Nephron progenitor cell (in vitro differentiated cells): ENCODE measurements at places on chromosomes 7 and 10.

GRCh38 chr7:139576179-139576973 is 52.9 kb downstream of the CLEC2L start:
- DNase-seq = no peak

- DNase-seq = no peak
Measured at GRCh38 chr10:72335394-72336258, 19.1 kb downstream of the DNAJB12 start.

- DNase-seq = no peak
Measured at GRCh38 chr10:131534836-131535235, 223.3 kb upstream of the TCERG1L start.

- no peak for DNase-seq
Measured at GRCh38 chr7:155161690-155162089, 91.6 kb downstream of the HTR5A start.

- no peak for DNase-seq
Measured at GRCh38 chr10:58582045-58582444, 69.4 kb downstream of the BICC1 start.

GRCh38 chr10:25678220-25678619 is 255.8 kb upstream of the MYO3A start:
- DNase-seq = no peak

DNA sequence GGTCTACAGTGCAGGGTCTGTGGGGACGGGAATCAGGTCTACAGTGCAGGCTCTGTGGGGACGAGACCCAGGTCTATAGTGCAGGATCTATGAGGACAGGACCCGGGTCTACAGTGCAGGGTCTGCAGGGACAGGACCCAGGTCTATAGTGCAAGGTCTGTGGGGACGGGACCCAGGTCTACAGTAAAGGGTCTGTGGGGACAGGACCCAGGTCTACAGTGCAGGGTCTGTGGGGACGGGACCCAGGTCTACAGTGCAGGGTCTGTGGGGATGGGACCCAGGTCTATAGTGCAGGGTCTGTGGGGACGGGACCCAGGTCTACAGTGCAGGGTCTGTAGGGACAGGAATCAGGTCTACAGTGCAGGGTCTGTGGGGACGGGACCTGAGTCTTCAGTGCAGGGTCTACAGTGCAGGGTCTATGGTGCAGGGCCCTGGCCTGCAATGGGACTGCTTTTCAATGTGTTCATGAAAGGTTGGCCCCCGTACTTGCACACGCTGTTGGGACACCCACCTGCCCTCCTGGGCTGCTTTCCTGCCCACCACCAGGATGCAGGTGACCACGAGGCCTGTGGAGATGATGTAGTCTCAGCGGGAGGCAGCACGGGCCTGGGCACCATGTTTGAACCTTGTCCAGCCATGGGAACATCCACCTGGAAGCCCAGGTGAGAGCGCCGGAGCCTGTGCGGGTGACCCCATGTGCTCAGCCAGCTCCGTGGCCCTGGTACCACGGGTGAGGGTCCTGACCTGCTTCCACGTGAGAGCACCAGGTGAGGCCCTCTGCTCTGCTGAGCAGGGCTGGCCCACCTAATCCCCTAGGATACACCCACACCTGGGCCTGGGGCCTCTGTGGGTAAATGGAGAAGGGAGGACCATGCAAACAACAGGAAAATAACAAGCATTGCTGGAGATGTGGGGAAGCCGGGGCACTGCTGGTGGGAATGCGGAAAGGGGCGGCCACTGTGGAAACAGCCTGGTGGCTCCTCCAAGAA is 91.4 kb upstream of the DIP2C start:
- no peak for DNase-seq

GRCh38 chr10:121183707-121184106 is 332.5 kb downstream of the WDR11 start:
- no peak for DNase-seq

DNA sequence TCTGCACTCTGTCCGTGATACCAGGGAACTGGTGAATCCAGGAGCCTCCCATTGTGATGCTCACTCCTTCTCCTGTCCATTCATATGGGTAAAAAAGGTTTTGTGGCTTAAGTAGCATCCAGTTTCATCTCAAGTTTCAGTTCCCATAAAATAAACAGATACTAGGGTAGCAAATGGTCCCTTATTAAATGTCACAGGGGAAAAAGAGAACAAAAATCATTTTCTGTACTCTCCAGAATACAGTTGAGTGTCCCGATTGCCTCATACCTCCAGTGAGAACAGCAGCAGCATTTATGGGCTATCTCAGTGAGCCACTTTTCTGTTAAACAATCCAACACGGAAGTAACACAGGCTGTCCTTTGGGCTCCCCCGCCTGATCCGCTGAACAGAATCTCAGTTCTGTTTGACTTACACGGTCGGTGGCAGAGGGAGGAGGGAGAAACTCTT is 179.6 kb downstream of the CELF2 start:
- DNase-seq = no peak

DNA sequence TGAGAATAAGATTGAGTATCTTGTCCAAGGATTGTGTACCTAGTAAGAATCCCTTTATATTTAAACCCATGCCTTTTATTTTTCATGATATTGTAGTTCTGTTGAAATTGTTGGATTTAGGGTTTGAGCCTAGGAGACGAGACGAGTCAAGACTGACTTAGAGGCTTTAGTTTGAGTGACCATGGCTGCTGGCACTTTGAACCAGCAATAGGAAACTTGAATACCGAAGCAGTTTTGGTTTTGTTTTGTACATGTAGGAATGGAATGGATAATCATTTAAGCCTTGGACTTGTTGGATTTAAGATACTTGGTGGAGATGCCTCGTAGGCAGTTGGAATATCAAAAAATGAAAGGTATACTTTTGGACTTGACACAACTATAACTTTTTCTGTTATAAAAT is 229.0 kb downstream of the BICC1 start:
- DNase-seq = no peak

DNA sequence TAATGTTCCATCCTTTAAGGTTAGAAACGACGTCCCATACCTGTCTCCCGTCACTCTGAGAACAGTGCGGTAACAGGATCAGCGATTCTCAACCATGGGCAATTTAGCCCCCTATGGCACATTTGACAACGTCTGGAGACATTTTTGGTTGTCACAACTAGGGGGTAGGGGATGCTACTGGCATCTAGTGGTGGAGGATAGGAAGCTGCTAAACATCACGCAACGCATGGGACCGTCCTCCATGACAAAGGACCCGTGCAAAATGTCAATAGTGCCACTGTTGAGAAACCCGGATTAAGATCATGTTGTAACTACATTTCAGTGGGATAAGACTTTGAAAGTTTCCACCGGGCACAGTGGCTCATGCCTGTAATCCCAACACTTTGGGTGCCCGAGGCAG is 5.0 kb upstream of the PAXIP1 start:
- DNase-seq = no peak

DNA sequence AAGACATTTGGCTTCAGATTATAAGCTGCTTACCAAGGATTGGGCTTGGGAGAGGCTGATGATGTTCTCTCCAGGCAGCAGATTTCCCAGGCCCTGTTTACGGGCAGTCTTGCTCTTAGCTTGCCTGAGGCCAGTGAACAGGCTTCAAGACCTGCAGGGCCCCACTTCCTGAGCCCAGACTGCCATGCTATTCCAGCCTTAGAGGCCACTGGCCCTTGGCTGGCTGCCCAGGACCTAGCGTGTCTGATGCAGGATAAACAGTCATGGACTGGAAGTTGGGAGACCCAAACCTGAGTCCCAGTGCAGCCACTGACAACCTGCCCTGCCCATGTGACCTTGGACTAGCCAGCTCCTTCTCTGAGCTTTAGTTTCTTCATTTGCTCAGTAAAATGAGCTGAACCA is 2.9 kb downstream of the PRXL2A start:
- DNase-seq = no peak

GRCh38 chr7:98753989-98754479 is 115.8 kb downstream of the TMEM130 start:
- DNase-seq = no peak

DNA sequence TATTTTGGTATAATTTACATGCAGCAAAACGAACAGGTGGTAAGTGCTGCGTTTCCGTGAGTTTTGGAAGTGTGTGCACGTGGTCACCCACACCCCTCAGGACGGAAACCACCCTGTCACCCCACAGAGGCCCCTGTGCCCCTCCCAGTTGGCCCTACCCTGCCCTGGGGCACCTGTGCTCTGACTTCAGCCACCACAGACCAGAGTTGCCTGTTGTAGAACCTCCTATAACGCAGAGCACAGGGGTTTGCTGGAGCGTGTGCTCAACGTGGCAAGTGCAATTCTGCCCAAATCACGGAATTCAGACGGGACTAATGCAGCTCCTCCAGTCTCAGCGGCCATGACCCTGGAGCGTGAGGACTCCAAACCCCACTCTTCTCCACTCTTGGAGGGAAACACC is 9.6 kb upstream of the CFAP46 start:
- no peak for DNase-seq

DNA sequence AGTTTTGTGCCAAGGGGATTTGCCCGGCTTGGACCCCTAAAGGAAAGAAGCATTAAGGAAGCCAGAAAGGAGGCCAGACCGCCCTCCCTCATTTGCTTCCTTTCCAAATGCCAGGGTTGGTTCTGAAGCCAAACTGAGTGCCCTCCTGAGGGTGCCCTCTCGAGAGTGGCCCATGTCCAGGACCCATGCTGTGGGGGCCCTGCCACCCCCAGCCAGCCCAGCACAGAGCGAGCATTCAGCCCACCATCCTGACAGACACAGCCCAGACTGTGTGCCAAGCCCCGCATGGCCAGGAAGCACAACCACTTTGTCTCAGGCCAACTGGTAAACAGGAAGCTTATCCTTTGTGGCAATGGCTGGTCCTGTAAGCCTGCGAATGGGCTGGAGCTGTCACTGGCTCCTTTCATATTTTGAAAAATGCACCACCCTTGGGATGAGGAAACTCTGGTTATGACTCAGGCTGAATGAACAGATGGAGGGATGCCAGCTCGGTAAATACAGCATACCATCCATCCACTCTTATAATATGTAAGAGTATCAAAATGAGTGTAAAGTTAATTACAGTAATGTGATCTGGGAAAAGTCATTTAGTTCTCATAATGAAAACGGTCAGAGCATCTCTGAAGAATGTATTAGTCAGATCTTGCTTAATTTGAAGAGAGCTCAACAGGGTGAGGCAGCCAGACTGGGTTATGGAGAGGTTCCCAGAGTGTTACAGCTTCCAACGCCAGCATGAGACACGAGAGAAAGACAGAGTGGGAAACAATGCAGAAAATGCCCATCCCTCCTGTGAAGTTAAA is 65.0 kb downstream of the STK17A start:
- DNase-seq = no peak

DNA sequence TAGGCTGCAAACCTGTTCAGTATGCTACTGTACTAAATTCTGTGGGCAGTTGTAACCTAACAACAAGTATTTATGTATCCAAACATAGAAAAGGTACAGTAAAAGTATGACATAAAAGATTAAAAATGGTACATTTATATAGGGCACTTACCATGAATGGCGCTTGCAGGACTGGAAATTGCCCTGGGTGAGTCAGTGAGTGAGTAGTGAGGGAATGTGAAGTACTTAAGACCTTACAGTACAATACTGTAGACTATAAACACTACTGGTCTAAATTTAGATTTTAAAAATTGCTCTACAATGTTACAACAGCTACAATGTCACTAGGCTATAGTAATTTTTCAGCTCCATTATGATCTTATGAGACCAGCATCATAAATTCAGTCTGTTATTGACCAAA is 146.0 kb upstream of the GNAI1 start:
- no peak for DNase-seq

- no peak for DNase-seq
Measured at GRCh38 chr10:12396567-12396966, 47.2 kb downstream of the CAMK1D start.

- no peak for DNase-seq
Measured at GRCh38 chr7:92632791-92633190, 42.6 kb upstream of the FAM133B start.

DNA sequence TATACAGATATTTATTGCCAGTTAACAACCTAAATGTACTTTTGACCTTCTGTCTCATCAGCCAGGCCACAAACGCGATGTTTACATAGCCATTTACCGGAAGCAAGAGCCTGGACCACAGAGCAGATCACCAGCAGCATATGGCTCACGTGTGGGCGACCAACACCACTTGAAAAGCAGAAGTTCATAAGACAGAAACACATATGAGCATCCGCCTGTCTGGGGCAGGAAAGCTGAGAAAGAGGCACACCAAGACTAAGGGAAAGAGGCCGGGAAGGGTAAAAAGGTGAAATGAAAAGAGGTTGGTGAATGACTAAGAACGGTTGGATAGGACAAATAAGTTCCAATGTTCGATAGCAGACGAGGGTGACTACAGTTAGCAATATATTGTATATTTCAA is 1.3 kb downstream of the ABCB1 start:
- DNase-seq = no peak

GRCh38 chr7:2873146-2873545 is 29.0 kb upstream of the GNA12 start:
- no peak for DNase-seq

DNA sequence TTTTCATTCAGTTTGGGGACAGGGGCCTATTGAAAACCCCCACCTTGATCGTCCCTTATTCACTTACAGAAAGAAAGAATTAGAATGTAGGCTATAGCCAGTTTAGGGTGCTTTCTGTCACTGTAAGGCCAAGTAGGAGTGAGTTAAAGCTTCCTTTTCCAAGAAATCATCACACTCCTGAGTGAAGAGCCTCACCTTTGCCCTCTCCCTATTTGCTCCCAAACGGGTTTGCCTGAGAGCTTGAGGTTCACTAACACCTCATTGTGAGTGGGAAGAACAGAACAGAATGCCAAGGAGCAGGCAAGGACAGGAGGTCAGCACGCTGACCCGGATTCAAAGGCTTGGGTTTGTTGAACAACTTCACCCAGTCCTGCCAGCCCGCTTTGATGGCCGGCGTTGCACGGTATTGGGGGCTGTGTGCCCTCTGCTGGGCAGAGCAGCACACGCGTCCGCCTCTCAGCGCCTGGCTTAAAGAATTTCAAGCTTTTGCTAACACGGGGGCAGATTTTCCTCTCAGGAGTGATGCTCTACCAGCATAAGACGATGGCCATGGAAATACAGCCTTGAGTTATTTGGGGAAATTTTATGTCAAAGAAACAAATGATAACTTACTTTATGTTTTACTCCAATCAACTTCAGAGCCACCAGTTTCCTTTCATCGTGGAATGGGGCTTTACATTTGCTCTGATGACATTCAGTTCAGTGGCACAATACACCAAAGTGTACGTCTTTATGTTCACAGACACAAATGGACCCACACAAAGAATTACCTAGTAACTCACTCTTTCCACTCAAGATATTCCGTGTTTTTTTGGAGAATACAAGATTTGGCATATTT is 470.0 kb downstream of the SUGCT start:
- DNase-seq = peak; percentile 65

GRCh38 chr7:80018941-80019808 is 115.5 kb upstream of the GNAI1 start:
- DNase-seq = peak; percentile 68

DNA sequence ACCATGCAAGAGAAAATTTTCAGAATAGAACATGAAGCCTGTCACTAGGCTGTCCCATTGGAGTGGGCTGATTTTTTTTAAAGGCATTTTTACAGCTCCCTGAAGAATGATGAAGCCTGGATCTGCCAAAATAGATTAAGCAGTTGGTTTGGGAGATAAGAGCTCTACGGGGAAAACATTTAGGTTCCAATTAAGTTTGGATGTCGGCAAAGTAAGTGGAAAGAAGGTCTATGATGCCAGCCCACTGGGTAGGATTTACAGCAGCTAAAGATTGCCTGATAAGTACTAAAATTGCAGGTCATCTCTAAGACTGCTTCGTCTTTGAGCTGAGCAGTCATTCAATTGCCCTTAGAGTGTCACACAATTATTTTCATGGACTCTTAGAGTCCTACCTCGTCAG is 939.2 kb upstream of the CELF2 start:
- no peak for DNase-seq

GRCh38 chr10:47326927-47327330 is 4.7 kb downstream of the GDF2 start:
- no peak for DNase-seq
